Activated effector memory CD4-positive, alpha-beta T cell treated with Interleukin-2 at 50 U/mL for 16 hours (primary cell): ENCODE measurements at places on chromosomes 1 and 21.

DNA sequence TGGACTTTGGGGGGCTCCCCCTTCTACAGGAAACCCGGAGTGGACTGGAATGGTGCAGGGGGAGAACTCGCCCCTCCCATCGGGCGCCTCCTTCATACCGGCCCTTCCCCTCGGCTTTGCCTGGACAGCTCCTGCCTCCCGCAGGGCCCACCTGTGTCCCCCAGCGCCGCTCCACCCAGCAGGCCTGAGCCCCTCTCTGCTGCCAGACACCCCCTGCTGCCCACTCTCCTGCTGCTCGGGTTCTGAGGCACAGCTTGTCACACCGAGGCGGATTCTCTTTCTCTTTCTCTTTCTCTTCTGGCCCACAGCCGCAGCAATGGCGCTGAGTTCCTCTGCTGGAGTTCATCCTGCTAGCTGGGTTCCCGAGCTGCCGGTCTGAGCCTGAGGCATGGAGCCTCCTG, at the start of gene TNFRSF14:
Gene TNFRSF14, plus strand, starts transcription at position 95 of the 401 bp plus-strand sequence. Its CDS starts 294 bp downstream, at position 389.
- peak; percentile 67 for DNase-seq

DNA sequence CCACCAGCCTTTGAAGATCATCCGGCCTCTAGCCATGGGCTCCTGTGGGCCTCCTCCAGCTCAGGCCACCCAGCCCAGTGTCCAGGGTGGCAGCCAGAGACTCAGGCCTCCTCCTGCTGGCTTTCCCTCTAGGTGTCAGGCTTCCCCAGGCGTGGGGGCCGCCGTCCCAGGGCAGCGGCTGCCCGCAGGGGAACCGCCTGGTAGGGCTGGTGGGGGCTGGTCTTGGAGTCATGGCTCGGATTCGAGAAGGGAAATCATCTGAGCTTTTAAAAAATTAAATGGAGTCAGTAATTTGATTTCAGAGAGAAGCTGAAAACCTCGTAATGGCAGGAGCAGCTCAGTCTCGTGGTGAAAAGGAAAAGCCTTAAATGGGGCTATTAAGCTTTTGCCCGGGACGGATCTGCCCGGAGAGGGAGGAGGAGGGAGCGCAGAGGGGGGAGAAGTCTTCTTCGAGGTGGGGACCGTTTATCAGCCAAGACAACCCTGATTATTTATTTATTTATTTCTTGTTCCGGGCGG, 66.4 kb upstream of the TARDBP start:
- no peak for DNase-seq

GRCh38 chr21:42941696-42942085, 16.3 kb upstream of the ERVH48-1 start:
- no peak for DNase-seq

- no peak for DNase-seq
Measured at GRCh38 chr1:150444232-150444631, 43.0 kb upstream of the TARS2 start.

DNA sequence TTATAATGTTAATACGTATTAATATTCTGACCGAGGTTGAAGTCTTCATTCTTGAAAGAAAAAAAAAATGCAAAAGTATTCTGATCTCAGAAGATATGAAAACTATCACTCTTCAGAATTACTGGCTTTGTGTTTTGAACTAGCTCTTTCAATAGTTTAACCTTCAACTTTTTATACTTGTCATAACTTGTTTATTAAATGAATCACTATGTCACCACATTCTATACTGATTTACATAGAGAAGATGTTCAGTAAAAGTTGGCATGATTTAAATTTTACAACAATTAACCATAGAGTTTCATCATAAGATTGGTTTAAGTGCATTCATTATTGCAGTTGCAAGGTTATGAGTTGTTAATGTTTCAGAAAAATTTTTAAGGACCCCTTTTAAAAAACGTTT, 57.3 kb downstream of the HS2ST1 start:
- DNase-seq: no peak

- DNase-seq: no peak
Measured at GRCh38 chr1:211474451-211474850, 17.5 kb downstream of the RD3 start.

GRCh38 chr1:6052543-6053205, 7.0 kb downstream of the KCNAB2 start:
- DNase-seq: no peak

GRCh38 chr1:209238356-209238755, 345.2 kb upstream of the CAMK1G start:
- no peak for DNase-seq

DNA sequence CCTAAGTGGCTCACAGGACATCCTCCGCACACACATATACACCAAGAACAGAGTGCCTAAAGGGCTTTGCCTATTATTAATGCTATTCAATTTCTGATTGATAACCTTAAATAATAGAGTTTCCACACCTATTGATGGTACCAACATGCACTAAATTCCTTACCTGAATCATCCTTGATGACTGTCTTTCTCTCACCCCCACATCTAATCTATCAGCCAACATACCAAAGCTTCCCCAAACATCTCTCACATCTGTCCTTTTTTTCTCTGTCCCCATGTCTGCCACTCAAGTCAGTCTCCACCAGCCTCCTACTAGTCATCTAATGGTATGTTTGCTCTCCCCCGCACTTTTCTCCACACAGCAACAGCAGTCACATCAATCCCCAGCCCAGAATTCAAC, 174.4 kb downstream of the DSCAM start:
- DNase-seq: no peak
